WTC11 (cell line): ENCODE measurements at places on chromosomes 16 and 17. TPM values are rescaled to one million over a fixed set of nuclear protein-coding genes. Genes with fewer than 3 reads are reported as not detected.

DNA sequence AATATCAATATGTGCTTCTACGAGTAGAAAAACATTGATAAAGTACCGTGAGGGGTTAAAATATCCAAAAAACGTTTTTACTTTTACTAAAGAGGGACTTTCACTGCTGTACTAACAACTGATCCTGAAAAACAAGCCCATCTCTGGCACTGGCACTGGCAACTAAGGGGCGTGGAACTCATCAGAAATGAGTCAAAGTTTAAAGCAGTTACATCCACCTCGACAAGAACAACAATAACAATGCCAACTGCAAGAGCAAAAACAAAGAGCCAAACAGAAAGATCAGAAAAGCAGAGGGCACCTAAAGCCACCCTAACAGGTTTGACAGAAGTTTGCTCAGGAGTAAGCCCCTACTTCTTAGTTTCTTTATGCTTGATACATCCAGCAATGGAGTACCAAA is 13.1 kb downstream of the MBTPS1 start:
- H3K4me3 ChIP-seq: no peak overlapping the region
- H3K36me3 ChIP-seq: peaks cover 6% of the 10 kb centered on the region
- H3K4me1 ChIP-seq: peaks cover 18% of the 10 kb centered on the region
- peak overlapping the region; percentile 67 for H3K27ac ChIP-seq

GRCh38 chr16:17691899-17692176 is 221.1 kb upstream of the XYLT1 start:
- DNase-seq: no peak
- no peaks in the 10 kb centered on the region for H3K36me3 ChIP-seq
- H3K4me1 ChIP-seq: peaks cover 22% of the 10 kb centered on the region
- no peak overlapping the region for H3K27ac ChIP-seq
- no peak overlapping the region for H3K4me3 ChIP-seq
- H3K27me3 ChIP-seq: no peaks in the 10 kb centered on the region

DNA sequence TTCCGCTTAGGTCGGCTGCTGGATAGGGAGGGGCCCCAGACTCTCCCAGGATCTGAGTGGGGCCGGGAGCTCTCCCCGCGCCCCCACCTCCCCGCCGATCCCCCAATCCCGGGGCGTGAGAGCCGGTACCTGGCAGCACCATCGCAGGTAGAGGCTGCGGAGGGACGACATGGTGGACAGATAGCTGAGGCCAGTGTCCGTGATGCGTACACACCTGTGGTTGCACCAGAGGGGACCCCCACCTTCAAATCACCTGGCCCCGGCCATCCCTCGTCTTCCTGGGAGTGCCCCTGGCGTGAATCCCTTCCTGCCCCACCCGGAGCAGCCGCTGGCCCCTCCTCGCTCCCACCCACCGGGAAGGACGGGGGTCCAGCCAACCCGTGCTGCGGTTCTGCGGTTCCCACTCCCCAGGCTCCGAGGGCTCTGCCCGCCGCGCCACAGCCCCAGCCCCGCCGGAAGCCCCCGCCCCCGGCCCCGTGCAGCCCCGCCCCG is 4.7 kb upstream of the WDR24 start:
- H3K27ac ChIP-seq: no peak overlapping the region
- peak overlapping the region; percentile 71 for H3K4me3 ChIP-seq
- DNase-seq: no peak
- peaks cover 75% of the 10 kb centered on the region for H3K27me3 ChIP-seq
- peaks cover 4% of the 10 kb centered on the region; the same call in 1 of the 2 replicates for H3K4me1 ChIP-seq

Gene RPH3AL
- total RNA-seq: 2.0 to 4.6 TPM (median 3.7 TPM) in 3 replicates

DNA sequence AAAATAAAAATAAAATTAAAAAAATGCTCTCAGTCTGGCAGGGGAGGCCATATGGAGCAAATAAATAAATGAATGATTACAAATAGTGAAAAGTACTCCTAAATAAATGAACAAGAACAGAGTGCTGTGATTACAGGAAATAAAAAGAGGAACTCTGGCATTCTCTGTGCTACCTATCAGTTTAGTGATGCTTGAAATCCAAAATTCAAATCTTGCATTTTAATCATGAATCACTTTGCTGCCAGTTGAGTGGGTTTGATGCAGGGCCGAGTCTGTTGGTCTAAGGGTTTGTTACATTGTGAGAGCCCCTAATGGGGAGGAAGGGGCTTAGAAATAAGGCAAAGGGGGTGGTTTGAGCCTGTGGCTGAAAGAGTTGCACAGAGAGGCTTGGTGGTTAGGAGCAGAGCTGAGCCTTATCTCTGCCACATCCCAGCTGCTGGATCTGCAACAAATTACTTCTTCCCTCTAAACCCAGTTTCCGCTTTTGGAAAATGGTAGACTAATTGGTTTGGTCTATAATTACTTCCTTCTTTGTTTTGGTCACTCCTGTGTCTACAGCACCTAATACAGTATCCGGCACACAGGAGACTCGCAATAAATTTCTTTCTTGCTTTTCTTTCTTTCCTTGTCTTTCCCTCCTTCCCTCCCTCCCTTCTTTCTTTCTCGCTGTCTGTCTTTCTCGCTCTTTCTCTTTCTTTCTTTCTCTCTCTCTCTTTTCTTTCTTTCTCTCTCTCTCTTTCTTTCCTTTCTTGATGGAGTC is 6.3 kb upstream of the ABCC1 start:
- no peaks in the 10 kb centered on the region for H3K36me3 ChIP-seq
- DNase-seq: no peak
- no peaks in the 10 kb centered on the region for H3K27me3 ChIP-seq
- no peak overlapping the region for H3K4me3 ChIP-seq
- peaks cover 11% of the 10 kb centered on the region for H3K4me1 ChIP-seq
- H3K27ac ChIP-seq: no peak overlapping the region

DNA sequence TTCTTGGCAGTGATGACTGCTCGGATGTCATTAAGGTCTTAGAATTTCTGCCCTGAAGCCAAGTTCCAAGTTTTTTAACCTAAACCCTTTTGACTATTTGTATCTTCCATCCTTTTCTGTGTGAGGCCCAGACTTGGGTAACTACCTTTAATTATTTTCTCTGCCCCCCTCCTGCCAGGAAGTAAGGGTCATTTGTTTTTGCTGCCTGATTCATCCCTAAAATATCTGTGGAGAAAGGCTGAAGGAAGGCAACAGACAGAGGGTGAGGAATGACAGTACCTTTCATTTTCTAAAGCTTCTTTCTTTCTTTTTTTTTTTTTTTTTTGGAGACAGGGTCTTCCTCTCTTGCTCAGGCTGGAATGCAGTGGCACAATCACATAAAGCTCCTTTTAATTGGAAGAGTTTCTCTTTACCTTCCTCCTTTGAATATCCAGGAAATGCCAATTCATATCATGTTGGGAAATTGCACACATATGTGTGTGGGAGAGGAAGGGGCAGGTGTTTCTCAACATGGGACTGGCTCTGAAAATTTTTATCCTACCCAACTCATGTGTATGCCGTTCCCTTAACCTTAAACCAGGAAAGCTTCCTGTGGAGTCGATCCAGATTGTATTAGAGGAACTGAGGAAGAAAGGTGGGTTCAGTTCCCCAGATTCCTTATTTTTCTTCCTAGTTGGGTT is 957 bp downstream of the VPS25 start:
- peaks cover 8% of the 10 kb centered on the region for H3K4me1 ChIP-seq
- peak overlapping the region; percentile 99 for H3K4me3 ChIP-seq
- no peaks in the 10 kb centered on the region for H3K27me3 ChIP-seq
- H3K27ac ChIP-seq: peak overlapping the region; percentile 97

DNA sequence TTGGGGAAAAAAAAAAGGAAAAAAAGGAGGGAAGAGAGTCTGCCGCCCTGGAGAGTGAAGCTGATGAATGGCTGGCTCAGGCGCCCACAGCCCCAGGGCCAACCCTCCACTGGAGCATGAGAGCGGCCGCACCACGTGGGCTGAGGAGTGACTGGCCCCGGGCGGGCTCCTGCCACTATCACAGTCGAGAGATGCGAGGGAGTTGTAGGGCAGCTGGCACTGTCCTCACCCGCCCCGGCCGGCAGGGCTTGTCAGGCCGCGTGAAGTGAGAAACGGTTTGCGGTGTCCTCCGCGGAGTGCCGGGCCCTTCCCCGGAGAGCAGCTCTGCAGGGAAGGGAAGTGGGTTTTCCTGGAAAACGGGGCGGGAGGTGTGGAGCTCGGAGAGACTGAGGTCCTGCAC is 45.9 kb downstream of the JPH3 start:
- DNase-seq: no peak
- H3K36me3 ChIP-seq: peaks cover 18% of the 10 kb centered on the region
- no peaks in the 10 kb centered on the region for H3K27me3 ChIP-seq
- no peak overlapping the region for H3K4me3 ChIP-seq
- H3K27ac ChIP-seq: peak overlapping the region; percentile 95

Gene NXN
- total RNA-seq: 96.8 to 100 TPM (median 98.7 TPM) in 3 replicates

Gene TSPOAP1
- total RNA-seq: 10.9 to 19.0 TPM (median 16.4 TPM) in 3 replicates

DNA sequence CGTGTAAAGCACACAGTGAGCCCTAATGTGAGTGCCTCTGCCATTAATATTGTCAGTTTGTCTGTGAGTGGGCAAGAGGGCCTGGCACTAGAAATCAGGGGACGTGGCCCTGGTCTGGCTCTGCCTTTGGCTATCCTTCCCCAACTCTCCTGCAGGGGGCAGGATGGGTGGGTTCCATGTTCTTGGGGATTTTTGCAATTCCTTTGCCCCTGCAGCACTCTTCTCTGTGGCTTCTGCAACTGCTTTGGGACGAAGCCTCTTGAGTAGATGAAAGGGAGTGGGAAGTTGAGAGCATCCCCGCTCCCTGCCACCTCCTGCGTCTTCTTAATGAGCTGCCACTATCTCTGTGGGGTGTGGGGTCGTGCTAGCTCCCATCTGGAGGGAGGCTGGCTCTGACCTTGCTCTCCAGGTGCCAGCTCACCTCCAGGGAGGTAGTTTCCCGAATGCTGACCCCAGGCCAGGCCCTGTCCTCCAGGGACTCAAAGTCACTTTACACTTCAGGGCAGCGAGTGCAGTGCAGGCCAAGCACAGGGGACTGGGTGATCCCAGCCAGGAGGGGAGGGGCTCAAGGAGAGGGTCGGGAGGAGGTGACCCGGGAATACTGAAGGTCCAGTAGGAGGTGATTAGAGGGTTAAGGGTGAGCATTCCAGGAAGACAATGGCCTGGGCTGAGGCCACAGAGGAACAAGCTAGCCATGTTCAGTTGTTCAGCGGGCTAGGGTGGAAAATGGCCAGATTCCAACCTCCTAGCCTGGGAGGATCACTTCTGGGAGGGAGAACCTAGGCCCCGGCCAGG is 121.0 kb upstream of the NLRP1 start:
- H3K27me3 ChIP-seq: no peaks in the 10 kb centered on the region
- DNase-seq: peak; percentile 74
- no peak overlapping the region for H3K27ac ChIP-seq

- H3K4me1 ChIP-seq: no peaks in the 10 kb centered on the region
- H3K36me3 ChIP-seq: peaks cover 48% of the 10 kb centered on the region
- DNase-seq: no peak
- no peak overlapping the region for H3K27ac ChIP-seq
These were observed 56.2 kb downstream of the MARF1 start for GRCh38 chr16:15586716-15587115.
